ENCODE measurements at places on chromosomes 11 and 22.

DNA sequence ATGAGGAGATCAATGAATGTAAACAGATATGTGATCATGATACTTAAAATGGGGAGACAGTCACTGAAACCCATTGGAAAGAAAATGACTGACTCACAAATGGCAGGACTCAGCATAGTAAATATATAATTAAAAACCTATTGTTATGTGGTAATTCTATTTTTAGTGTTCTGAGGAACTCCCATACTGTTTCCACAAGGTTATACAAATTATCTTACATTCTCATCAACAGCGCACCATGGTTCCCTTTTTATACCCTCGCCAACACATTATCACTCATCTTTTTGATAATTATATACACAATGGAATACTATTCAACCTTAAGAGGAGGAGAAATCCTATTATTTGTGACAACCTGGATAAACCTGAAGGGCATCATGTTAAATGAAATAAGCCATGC is 17.1 kb downstream of the OR5B21 start:
- no peak for DNase-seq

- no peak for DNase-seq
Observed at GRCh38 chr11:32062540-32062939, 28.3 kb upstream of the RCN1 start.

DNA sequence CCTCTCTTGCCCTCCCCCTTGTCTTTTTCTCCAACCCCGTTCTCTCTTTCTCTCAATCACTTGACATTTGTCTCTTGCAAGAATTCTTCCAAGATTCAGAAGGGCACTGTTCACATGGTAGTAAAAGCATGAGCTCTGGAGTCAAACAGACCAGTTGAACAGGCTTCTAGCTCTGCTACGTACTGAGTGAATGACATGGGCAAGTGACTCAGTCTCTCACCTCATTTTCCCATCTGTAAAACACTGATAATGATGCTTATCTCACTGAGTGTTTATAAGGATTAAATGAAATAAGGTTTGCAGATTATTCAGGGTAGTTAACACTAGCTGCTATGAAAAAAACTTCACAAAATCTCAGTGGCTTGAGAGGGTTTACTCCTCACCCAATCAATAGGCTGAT is 5.9 kb upstream of the IL10RA start:
- no peak for DNase-seq

GRCh38 chr11:78168539-78169477 is 19.6 kb downstream of the KCTD21 start:
- DNase-seq = no peak

DNA sequence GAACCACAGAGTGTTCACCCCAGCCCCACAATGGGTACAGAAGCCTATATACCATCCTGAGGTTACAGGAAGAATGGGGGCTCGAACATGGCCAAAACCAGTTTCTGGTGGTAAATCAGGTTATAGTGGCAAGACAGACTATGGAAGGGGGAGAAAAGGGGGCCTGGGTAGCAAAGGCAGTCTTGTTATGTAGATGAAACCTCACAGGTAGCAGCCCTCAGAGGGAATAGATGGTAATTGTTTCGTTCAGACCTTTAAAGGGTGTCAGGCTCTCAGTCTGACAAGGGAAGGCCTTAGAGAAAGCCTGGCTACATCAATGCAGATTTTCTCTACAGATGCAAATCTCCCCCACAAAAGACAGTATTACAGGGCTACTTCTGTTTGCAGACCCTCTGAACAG is 3.4 kb downstream of the CAPN1 start:
- DNase-seq = no peak

- peak; percentile 93 for DNase-seq
Observed at GRCh38 chr11:78139422-78140391, at the start of gene ALG8. ALG8 (minus strand) TSS chr11:78139626; CDS start chr11:78139588, 38 bp downstream.

- DNase-seq = no peak
Observed at GRCh38 chr11:118953265-118953664, 2.8 kb upstream of the UPK2 start.

DNA sequence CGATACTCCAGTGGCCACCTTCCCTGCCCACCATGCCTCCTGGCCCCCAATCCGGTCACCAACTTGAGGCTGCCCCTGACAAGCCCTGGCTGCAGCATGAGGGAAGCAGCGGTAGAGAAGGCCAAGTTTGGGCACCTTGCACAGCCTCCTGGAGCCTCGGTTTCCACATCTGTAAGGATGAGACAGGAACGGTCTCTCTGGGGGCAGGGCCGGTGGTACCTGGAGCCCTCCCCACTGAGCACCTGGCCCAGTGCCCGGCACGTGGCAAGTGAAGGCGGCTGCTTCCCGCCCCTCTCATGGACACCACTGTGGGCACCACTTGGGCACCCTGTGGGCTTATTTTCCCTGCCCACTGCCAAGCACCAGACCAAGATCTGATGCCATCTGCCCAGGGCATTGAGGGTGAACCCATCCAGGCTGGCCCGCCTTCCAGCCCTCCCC is 77.8 kb downstream of the CDKN1C start:
- DNase-seq = no peak

- DNase-seq = no peak
Observed at GRCh38 chr11:32231909-32232493, 141.1 kb downstream of the RCN1 start.
